GM10248 (cell line): ENCODE measurements at places on chromosomes 11 and 22.
A peak's percentile ranks its signal among the peaks of the same experiment; 100 is the strongest.

DNA sequence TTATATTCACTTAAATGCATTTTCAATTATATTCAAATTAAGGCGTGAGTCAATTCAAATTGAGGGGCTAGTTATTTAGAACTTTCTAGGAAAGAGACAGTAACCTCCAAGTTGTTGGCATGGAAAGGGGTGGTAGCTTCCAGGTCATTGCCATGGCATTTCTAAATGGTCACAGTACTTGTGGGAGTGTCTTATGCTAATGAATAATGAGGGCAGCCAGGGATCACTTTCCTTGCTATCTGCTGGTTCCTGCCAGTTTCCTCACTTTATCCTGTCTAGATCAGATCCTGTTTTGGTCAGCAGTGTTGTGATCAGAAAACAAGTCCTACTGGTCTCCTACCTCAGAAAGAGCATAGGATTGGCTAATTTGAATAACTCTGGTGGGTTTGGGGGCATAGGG lies 21.8 kb upstream of the RNASEH2C start:
- DNase-seq: no peak

- no peak for DNase-seq
Measured at GRCh38 chr11:15933886-15934625, 422.3 kb downstream of the SOX6 start.

- no peak for DNase-seq
Measured at GRCh38 chr11:72433455-72434036, 785 bp downstream of the CLPB start.

DNA sequence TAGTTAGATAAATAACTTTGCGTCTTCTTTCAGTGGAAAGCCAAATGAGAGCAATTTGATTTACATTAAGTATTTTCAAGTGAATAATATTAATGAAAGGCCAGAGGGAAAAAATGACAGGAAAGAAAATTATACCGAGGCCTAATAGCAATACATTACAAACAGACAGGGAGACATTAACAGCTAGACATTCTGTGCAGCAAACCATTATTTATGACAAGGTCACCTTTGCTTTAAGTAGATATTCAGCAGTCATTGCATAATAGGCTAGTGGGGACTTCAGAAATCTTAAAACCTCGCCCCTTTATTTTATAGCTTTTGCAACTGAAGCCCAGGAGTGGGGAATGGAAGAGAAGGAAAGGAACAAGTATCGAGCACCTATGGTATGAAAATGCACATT lies 321.6 kb downstream of the GRM5 start:
- no peak for DNase-seq

GRCh38 chr11:10579700-10580099 lies 11.2 kb upstream of the LYVE1 start:
- no peak for DNase-seq

DNA sequence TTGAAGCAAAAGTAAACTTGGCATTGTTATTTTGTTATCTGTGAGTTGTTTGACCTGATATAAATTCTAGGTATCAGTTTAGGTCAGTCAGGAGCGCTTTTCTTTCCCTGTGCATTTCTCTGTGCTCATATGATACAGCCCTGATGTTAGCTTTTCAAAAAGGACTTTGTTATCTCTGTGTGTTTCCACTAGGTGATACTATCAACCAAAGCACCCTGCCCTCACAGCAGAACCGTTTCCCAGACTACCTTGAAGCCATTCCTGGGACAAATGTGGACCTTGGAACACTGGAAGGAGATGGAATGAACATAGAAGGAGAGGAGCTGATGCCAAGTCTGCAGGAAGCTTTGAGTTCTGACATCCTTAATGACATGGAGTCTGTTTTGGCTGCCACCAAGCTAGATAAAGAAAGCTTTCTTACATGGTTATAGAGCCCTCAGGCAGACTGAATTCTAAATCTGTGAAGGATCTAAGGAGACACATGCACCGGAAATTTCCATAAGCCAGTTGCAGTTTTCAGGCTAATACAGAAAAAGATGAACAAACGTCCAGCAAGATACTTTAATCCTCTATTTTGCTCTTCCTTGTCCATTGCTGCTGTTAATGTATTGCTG lies 87.7 kb upstream of the BIRC3 start:
- no peak for DNase-seq

- peak; percentile 29 for DNase-seq
Measured at GRCh38 chr11:9169595-9170295, 78.3 kb upstream of the SCUBE2 start.
